ENCODE measurements at places on chromosomes 16 and 17.

- no peak for DNase-seq
Observed at GRCh38 chr17:32826076-32826475, 50.8 kb downstream of the MYO1D start.

DNA sequence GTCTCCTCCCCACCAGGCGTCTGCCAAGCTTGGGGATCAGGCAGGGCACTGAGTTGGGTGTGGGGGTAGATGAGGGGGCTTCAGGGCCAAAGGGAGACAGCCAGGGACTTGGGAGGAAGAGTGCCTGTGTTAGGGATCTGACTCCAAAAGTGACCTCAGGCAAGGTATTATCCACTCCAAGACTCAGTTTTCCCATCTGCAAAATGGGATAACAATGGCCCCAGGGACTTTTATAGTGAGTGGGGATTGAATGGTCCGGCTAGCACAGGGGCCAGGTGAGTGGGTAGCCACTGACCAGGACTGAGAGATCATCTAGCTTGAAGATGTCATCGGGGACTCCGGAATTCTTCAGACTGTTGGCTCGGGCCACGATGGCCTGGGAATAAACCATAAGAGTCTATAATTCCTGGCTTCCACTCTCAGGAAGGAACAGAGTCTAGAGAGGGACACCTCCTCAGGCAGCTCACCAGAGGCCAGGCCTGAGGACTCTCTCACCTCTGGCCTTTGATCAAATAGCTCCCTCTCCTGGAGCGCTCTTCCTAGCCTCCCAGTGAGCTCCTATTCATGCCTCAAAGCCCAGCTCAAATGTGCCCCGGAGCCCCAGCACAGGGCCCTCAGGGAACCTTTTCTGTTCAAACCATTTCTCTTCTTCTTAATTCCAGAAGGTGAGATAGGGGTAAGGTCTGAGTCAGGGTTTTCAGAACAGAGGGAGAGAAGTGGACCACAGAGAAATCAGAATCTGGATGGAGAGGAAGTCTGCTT is 3.5 kb downstream of the FLII start:
- no peak for DNase-seq

DNA sequence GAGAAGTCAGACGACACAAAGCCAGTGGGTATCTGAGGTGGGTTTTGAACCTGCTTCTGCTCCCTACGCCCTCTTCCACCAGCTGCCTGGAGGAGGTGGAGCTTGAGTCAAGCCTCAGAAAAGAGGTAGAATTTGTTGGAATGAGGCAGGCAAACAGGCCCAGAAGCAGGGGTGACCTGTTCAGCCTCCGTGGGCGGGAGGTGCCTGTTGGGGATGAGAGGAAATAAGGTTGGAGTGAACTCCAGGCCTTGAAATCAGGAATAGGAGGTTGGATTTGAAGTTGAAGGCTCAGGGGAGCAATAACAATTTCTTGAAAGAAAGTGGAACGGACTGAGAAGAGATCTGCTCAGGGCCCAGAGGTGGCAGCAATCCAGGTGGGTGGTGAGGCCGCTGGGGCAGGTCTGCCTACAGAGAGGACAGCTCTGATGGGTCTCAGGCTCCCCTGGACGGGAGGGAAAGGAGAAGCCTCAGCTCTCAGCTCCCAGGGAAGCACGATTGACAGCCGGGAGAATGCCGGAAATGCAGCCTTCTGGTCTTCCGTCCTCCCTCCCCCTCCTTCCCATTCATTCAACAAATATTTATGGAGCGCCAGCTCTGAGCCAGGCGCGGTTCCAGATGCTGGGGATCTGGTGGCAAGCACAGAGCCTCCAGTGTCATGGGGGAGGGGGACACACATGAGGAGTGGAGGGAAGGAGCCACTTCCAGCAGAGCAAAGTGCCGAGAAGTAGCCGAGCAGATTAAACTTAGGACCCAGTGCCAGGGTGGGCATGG is 61.9 kb upstream of the CIBAR2 start:
- DNase-seq, result no peak

GRCh38 chr17:9636501-9636900 is 8.8 kb upstream of the USP43 start:
- no peak for DNase-seq

Measured in stimulated activated CD4-positive, alpha-beta T cell treated with anti-CD3 and anti-CD28 coated beads, Interleukin-4, amount 100 ng/mL, for 4 hours (primary cell).